ENCODE measurements at places on chromosomes 2 and 18.

DNA sequence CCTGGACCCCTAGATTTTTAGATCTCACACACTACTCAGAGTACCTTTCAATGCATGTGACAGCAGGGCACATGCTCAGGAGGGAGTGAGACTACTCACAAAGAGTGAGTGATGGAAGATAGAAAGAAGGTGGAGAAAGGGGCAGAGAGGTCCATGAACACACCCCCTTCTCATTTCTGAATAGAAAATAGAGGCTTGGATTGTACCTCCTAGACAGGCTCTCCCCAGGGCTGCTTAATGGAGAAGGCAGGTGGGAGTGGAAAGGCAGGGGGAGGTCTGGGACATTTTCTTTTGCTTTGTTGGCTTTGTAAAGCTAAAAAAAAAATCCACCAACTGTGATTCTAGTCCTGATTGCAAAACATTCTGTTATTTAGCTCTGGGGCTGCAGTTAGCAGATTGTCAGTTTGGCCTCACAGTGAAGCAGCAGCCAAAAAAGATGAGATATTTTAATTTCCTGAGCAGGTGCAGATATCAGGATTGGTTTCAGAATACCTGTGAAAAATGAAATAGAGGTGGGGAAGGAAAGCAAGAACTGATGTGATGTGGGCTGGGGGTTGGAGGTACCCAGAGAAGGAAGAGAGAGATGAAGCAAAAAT, 119.3 kb upstream of the GYPC start:
- no peak for DNase-seq

GRCh38 chr2:43319541-43319940, 93.1 kb upstream of the ZFP36L2 start:
- DNase-seq = no peak

GRCh38 chr18:44944461-44944860, 263.8 kb downstream of the SETBP1 start:
- DNase-seq = no peak

DNA sequence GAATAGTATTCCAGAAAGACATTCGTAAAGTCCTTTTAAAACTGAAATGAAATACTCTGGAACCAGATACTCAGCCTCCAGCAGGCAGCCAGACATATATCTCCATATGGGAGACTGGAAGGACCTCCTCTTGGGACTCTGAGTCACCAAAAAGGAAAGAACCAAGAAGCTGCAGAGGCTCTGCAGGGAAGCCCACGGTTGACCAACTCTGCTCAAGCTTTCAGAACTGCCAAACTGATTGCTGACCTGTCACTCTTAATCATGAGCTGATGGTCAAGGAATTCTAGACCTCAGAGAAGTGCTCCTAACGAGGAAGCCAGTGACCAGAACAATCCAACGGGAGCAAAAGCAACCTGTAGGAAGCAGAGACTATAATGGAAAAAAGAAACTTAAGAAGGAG, 434.7 kb downstream of the EIPR1 start:
- DNase-seq = no peak

DNA sequence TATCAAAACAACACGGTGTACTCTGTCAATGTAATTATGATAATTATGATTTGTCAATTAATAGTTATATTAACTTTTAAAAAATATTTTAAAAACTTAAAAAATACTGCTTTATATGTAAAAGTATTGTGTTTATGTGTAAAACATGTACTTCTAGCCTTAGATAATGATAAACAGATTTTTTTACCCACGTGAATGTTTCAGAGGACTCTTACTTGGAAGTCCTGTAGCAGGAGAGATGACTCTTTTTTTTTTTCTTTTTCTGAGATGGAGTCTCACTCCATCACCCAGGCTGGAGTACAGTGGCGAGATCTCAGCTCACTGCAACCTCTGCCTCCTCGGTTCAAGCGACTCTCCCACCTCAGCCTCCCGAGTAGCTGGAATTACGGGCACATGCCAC, 6.2 kb upstream of the MTCL1 start:
- DNase-seq = no peak

All from nephron progenitor cell (in vitro differentiated cells).